ENCODE measurements at places on chromosomes 7 and 10.

DNA sequence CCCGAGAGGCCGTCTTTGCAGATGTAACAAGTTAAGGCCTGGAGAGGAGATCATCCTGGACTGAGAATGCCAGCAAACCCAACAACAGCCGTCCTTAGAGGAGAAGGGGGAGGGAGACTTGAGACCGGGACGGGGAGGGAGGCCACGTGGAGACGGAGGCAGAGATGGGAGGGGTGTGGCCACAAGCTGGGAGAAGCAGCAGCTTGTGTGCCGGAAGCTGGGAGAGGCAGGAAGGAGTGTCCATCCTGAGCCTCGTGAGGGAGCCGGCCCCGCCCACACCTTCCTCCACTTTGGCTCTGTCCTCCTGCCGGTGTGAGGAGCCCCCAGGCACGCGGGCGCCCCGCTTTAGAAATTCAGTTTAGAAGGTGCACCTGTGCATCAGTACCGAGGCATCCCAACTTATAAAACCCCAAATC, 95.7 kb downstream of the DNAJB6 start:
- peak; percentile 47 for DNase-seq

DNA sequence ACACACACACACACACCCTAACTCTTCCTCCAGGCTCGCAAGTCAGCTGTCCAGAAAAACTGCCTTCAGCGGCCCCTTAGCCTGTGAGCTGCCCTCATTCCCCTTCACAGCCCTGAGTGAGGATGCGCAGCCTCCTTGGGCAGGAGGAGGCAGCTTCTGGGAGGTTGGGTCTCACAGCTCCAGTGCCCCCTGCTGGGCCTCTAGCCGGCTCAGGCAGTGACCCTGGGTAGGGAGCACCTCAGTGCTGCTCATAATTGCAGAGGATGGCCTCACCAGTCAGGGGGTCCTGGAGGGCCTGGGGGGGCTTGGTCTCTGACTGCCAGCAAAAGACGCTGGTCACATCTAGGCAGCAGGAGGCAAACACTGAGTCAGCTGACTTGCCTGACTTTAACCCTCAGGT, 43.7 kb downstream of the ZNF273 start:
- peak; percentile 65 for DNase-seq

DNA sequence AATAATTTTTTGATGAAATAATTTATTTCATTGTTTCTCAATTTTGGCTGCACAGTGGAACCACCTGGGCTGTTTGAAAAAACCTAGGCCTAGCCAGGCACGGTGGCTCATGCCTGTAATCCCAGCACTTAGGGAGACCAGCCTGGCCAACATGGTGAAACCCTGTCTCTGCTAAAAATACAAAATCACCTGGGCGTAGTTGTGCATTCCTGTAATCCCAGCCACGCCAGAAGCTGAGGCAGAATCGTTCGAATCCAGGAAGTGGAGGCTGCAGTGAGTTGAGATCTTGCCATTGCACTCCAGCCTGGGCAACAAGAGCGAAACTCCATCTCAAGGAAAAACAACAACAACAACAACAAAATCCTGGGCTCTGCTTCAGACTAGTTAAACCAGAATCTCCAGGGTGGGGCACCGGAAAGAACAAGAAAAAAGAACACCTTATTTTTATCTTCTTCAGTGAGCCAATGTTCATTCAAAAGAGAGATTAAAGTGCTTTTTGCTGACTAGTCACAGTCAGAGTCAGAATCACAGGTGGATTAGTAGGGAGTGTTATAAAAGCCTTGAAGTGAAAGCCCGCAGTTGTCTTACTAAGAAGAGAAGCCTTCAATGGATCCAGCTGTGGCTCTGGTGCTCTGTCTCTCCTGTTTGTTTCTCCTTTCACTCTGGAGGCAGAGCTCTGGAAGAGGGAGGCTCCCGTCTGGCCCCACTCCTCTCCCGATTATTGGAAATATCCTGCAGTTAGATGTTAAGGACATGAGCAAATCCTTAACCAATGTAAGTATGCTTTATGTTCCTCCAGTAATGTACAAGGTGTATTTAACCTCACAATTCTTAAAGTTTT, at the start of gene CYP2C18:
CYP2C18 (plus strand) TSS at position 516 of the 841 bp plus-strand sequence; CDS start at position 607, 91 bp downstream.
- no peak for DNase-seq

GRCh38 chr10:114623661-114624294, 34.3 kb downstream of the ABLIM1 start:
- no peak for DNase-seq

GRCh38 chr10:103490986-103491314, 2.6 kb upstream of the NEURL1 start:
- DNase-seq, result no peak

- no peak for DNase-seq
Observed at GRCh38 chr7:130254555-130254954, 12.1 kb upstream of the CPA2 start.

GRCh38 chr7:15234431-15234830, 327.4 kb downstream of the AGMO start:
- no peak for DNase-seq

- no peak for DNase-seq
Observed at GRCh38 chr10:67936416-67936815, 52.0 kb downstream of the SIRT1 start.

- no peak for DNase-seq
Observed at GRCh38 chr7:2622869-2623697, 8.7 kb upstream of the TTYH3 start.

DNA sequence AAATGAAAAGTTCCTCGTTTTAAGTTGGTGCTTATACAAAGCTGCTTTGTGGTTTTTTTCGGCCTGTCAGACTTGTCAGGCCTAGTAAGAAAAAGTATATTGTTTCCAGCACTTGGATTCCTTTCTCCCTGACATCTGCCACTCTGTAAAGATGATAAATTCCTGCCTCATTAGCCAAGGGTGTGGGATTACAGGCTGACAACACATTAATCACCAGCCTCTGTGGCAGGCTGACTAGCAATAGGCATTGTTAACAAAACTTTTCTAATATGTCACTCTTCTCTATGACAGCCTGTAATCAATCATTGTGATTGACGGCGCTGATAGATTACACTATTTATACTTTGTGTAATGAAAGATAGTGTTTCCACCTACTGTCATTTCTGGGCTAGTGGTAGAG, 682.5 kb downstream of the LRMDA start:
- no peak for DNase-seq

DNA sequence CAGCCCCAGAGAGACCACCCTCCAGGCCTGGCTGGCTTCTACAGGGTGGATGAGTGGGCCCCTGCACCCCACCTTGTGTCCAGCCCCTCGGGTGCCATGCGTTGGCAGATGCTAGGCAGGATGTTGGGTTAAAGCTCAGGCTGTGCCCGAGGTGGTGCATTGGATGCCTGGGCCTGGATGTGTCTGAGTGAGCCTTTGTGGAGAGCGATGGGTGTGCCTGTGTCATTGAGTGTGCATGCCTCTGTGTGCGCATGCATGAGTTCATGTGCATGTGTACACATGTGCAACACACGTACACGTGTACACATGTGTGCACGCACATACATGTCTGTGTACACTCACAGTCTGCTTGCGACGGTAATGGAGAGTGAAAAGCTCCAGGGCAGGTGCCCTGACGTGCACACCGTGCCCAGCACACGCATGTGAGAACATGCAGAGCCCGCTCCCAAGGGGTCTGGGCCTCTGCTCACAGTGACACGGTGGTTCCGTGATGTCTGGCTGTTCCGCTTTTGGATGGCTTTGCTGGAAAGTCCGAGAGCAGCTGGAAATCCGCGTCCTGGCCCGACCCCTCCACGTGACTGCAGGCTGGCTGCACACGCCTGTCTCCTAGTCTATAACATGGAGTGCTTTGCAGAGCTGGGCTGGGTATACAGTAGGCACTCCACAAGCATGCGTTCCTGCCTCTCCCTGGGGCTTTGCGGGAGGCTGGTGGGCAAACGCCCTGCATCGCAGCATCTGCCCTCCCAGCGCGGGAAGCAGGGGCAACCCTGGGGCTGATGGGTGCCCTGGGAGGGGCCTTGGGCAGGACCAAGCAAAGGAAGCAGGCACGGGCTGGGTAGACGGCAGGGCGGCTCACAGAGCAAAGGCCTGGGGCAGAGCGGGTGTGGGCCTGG, 36.9 kb downstream of the ELFN1 start:
- no peak for DNase-seq

DNA sequence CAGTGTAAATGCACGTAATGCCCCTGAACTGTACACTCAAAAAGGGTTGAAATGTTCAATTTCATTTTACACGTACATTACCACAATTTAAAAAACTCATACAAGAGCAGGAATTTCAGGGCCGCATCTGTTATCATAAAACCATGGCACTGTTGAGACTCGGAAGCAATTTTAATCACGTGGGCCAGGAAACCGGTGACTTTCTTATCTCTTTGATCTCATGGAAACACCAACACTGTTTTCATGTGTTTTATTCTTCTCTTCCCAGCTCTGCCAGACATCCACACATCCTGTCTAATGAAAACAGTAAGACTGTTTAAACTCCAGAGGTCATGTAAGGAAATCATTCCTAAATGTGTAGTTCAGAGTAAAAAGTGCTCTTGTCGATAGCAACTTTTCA, 35.9 kb downstream of the PTPRE start:
- DNase-seq, result no peak

DNA sequence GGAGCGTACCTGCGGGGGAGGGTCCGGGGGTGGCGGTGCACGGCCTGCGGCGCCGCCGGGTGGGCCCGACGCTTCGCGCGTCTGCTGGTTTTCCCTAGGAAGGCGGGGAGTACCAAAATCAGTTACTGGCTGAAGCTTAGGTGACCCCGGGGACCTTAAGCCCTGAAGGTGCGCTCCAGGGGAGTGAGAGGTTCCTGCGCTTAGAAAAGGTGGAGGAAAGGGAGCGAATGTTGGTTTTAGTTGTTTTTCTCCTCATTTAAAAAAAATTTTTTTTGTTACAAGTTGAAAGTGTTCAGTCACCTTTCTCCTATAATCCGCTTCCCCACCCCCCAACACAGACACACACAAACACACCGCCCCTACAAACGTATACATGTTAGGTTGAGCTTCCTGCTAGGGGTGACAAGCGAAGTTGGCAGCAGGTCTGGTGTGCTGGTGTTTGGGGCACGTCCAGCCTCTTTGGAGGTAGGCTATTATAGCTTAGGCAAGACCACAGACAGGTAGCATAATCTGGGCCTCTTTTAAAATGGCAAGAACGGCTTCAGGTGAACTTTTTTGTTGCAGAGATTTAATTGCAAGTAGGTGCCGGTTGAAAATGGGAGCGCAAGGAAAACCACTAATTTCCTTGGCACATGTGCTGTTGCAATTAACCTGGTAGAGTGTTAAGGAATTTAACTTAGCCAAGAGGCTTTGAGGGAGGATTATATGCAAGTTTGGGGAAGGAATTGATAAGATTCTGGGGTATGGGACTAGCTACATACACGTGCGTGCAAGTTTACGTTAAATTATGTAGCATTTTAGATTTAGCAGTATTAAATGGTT, 945 bp downstream of the ADD3 start:
- DNase-seq, result peak; percentile 64

GRCh38 chr7:39460486-39460885, 105.7 kb upstream of the YAE1 start:
- no peak for DNase-seq

- DNase-seq, result peak; percentile 50
Observed at GRCh38 chr10:58435297-58435985, 50.2 kb downstream of the TFAM start.

DNA sequence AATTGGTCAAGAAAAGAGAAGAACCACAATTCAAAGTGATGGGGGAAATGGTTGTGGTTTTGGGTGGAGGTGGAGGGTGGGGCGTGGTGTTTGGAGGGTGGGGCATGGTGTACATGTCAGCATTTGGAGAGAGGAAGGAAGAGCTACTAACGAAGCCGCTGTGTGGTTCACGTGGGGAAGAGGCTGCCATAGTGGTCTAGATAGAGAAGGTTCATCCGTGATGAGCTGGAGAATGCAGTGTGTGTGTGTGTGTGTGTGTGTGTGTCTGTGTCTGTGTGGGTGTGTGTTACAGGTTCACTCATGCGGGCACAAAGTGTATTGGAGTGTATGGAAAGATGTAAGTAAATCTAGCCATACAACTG, 6.1 kb upstream of the VCL start:
- DNase-seq, result peak; percentile 83

GRCh38 chr10:106618646-106619045, 545.9 kb downstream of the SORCS1 start:
- DNase-seq, result no peak

- DNase-seq, result no peak
Observed at GRCh38 chr7:106611911-106612310, 49.0 kb downstream of the CCDC71L start.

DNA sequence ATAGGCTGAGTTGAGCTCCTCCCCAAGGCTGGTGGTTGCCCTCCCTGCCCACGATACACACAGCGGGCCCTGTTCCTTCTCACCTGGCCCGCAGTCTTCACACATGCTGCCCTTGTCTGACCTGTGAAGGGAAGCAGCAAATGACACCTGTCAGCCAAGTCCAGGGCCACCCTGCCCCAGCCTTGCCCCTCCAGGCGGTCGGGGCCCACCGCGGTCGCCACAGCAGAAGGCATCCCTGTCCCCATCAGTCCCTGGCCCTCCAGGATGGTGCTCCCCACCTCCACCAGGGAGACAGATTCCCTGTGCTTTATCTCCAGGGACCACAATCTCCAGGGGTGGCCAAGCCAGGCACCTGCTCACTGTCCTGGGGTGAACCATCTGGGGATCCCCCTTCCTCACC, 81.2 kb upstream of the TMEM248 start:
- DNase-seq, result no peak

GRCh38 chr7:98215561-98216495, 4.6 kb downstream of the BHLHA15 start:
- no peak for DNase-seq

- no peak for DNase-seq
Observed at GRCh38 chr7:115672024-115672423, 358.5 kb downstream of the TFEC start.

DNA sequence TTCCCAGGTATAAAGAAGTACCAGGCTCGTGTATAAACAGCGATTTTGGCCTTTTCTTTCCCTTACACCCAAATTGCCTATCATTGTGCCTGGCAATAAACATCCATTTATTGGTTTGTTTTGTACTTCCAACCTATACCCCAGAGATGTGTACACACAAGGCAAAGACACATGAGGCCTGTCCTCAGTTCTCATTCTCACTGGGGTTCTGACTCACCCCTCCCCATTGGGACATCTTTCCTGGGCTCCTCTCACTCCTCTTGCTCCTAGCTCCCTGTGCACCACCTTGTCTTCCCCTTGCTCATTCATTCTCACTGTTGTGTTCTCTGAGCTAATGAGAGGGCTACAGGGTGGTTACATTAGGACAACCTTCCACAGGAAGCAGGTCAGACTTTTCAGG, 240.7 kb downstream of the ANK3 start:
- no peak for DNase-seq

DNA sequence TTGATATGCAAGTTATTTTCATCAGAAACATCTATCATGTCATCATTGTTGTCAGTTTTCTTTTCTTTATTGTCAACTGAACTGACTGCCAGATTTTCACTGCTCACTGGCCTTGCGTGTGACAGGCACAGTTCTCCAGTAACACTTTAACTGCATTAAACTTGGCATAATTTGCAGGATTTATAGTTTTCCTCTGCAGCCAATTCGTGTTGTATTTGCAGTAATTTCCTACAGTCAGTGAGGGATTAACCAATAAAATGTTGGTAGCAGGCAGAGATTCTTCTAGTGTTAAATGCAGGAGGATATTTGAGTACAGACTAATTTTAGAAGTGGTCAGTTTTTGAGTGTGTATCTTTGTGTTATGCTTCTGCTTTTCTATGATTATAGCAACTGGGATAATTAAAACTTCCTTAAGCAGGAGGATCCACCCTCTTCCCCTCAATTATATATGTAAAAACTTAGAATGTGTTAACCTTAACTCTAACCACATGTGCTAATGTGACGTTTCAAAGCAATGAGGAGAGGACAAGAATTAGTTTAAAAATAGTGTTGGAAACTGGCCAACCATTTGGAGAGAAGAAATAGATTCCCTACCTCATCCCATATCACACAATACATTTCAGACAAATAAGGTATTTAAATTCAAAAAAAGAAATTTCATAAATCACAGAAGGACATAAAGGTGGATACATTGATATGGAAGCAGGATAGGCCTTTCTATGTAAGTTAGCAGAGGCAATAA, 365.5 kb upstream of the BMPER start:
- no peak for DNase-seq
